WERI-Rb-1 (cell line): ENCODE measurements at places on chromosomes 5 and 9.

- no peak for DNase-seq
Measured at GRCh38 chr5:159826351-159827214, 89.7 kb upstream of the ADRA1B start.

GRCh38 chr9:7405924-7406604 lies 393.5 kb downstream of the DMAC1 start:
- DNase-seq = no peak

GRCh38 chr5:93088592-93089389 lies 492.2 kb downstream of the NR2F1-AS1 start:
- no peak for DNase-seq

GRCh38 chr9:127803507-127804352 lies 1.0 kb downstream of the FPGS start:
- no peak for DNase-seq

GRCh38 chr5:149930043-149930748 lies 14.4 kb downstream of the PDE6A start:
- no peak for DNase-seq
